ENCODE measurements at places on chromosomes 16 and 17. TPM values are rescaled to one million over a fixed set of nuclear protein-coding genes. Genes with fewer than 3 reads are reported as not detected.

- DNase-seq, result no peak
Measured at GRCh38 chr17:5619088-5619740, 34.9 kb upstream of the NLRP1 start.

- DNase-seq, result peak; percentile 25
Measured at GRCh38 chr17:44119062-44119461, 4.4 kb downstream of the HDAC5 start.

DNA sequence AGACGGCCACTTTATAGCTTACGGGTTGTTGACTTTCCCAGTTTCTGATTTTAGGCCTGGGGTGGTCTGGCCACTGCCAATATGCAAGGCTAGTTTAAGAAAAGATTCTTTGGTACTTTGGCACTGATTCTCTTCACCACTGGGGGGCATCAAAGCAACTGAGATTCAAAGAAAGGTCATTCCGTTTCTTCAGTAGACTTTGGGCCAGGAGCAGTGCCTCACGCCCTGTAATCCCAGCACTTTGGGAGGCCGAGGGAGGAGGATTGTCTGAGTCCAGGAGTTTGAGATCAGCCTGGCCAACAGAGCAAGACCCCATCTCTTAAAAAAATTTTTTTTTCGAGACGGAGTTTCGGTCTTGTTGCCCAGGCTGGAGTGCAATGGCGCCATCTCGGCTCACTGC lies 53.0 kb downstream of the RPA1 start:
- peak; percentile 73 for DNase-seq

DNA sequence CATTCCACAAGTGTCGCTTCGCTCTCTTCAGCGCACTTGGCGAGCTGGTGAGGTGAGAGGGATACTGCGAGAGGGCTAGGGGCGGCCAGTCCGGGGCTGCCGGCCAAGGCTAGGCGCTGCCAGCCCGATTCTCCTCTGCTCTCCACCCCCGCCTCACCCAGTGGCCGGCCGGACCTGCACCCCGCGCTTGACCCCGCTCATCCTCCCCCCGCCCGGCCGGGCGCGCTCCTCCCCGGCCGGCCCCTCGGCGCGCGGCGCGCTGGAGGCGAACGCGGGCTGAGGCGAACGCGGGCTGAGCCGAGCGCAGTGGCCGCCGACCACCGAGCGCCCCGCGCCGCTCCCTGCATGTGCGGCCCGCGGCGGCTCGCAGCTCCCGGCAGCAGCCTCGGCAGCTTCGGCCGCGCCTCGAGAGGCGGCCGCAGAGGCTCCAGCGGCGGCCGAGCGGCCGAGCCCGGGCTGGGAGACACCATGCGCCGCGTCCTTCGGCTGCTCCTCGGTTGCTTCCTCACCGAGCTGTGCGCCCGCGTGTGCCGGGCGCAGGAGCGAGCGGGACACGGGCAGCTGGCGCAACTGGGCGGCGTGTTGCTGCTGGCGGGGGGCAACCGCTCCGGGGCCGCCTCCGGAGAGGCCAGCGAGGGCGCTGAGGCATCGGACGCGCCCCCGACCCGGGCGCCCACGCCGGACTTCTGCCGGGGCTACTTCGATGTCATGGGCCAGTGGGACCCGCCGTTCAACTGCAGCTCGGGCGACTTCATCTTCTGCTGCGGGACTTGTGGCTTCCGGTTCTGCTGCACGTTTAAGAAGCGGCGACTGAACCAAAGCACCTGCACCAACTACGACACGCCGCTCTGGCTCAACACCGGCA lies at the start of gene SHISA9:
TSS of gene SHISA9 (plus strand) at position 2 of the 865 bp plus-strand sequence.
- no peak for DNase-seq

- no peak for DNase-seq
Measured at GRCh38 chr17:16313139-16314090, 39.9 kb downstream of the CENPV start.

GRCh38 chr16:88568710-88569613 lies 1.2 kb upstream of the ZC3H18 start:
- DNase-seq, result no peak

DNA sequence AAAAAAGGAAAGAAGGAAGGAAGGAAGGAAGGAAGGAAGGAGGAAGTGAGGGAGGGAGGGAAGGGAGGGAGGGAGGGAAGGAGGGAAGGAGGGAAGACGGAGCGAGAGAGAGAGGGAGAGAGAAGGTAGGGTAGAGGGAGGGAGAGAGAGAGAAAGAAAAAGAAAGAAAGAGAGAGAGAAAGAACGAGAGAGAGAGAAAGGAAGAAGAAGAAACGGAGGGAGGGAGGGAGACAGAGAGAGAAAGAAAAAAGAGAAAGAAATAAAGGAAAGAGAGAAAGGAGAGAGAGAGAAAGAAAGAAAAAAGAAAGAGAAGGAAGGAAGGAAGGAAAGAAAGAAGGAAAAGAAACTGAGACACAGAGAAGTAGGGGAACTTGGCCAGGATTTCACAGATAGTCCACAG lies 8.4 kb upstream of the SLC6A2 start:
- DNase-seq, result no peak

DNA sequence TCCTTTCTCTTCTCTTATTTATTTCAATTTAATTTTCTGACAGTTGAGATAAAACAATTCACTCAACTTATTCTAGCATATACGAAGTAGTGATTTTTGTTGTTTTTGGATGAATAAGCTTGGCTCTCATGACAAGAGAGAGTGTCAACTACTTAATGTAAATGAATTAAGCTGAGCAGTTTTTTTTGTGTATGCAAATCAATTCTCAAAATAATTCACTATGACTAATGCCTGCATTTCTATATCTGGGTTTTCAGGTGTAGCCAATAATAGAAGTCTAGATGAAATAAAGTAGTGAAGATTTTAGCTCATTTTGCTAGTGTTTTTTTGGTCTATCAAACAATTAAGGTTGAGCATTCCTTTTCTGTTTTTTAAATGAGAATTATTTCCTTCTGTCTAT lies 1354.0 kb downstream of the CDH8 start:
- DNase-seq, result no peak

DNA sequence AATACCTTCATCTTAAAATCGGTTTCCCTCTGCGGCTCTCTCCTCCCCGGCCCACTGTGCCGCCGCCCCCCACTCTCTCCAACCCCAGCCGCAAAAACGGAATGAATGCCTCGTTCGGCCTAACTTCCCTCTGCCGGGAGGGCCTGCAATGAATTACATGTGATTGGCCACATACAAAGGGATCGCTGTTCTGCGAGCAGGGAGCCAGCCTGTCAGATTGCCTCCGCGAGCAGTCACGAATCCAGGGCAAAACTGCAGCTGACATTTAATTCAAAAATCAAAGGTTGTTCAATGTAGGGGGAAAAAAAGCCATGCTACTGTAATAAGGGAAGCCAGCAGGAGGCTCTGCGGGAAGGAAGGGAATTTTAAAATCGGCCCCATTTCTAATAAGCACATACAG lies 84.9 kb downstream of the TBC1D16 start:
- peak; percentile 83 for DNase-seq

DNA sequence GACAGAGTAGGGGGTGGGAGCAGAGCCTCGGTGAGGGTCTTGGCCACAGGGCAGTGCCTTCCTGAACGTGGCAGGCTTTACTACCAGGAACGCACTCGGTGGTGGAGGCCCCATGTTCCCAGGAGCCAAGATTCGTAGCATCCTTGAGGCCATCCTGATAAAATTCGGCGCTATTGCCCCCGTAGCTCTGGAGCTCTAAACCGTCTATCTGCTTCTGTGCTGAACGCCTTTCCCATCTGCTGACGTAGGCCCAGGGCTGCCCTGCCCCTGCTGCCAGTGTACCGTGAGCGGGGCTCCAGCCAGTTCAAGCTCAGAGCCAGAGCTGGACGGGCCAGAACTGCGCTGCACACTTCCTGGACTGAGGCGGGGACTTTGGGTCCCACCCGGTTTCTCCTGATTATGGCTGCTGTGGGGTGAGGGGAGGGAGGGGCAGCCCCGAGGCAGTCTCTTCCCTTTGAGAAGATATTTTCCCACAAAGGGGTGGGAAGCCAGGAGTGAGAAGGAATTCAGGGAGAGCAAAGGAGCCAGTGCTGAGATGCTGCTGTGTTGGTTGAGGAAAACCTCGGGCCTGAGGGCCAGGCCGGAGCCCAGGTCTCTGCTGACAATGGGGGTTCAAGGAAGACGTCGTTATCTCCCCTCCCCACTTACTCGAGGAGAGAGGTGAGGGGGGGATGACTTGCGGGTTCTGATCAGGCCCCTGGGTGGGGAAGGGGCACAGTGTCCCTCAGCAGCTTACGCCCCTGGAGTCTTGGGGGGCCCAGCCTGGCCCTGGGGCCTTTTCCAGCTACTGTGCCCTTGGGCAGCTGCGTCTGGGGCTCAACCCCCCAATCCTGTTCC lies 29.4 kb downstream of the OR1D5 start:
- no peak for DNase-seq

DNA sequence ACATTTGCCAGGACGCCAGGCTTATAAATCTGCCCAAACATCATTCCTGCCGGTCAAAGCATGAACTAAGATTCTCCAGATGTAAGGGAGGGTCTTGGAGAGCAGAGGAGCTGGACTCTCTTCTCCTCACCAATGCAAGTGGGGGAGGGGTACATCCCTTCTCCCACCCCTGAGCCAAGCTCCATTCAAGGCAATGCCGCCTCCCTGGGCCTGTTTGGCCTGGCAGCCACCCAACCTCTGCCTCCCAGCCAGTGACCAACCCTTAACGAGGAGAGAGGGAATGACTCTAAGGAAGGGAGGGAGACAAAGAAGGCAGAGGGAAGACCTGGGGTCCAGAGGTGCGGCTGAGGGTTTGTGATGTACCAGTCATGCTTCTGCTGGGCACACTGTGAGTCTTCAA lies 13.8 kb downstream of the C17orf50 start:
- DNase-seq, result no peak

DNA sequence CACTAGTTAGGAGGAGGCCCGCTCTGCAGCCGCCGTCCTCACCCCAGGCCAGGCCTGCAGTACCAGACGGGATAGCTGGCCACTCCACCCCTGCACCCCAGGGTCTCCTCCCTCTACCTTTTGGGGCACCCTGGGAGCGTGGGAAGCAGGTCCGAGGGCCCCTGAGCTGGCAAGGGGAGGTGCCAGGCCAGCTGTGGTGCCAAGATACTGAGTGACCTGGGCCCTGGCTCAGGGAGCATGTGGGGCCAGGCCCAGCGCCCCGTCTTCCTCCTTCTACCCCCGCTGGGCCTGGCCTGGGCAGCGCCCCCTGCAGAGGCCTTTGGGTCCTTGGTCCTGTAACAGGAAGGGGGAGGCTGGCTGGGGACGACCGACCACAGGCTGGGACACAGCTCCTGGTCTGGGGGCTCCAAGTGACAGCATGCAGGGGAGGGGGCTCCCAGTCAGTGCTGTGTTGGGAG lies 13.0 kb downstream of the PAM16 start:
- DNase-seq, result peak; percentile 71

DNA sequence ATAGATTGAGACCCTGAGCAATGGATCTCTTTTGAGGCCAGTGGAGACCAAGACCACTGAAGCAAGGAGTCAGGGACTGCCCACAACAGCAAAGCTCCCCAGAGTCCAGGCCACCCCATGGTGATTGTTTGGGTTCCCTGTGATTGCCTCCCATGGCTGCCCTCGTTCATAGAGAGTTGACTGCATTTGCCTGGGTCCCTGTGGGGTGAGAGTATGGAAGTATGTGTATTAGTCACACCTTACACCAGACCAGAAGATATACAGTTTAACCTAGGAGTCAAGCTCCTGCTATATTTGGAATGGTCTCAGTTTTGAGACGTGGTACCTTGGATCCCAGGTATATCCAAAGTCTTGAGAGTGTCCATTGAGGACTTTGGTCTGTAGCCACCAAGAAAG lies 20.2 kb downstream of the HLF start:
- DNase-seq, result no peak

DNA sequence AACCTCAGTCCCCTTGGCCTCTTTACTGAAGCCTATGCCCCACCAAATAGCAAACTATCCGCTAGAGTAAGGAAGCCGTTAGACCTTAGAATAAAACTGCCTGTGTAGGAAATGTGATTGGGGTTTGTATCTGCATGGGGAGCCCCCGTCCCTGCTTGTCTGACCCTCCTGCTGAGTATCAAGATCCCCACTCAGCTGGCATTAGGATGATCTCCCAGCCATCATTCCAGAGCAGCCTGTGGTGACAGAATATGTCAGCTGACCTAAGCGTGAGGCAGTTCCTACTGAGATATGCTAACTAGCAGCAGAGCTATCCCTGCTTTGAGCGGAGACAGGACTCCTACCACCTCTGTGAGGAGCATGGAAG lies 645 bp upstream of the GFOD2 start:
- peak; percentile 66 for DNase-seq

- DNase-seq, result no peak
Measured at GRCh38 chr16:54422159-54422558, 135.6 kb upstream of the IRX3 start.

- peak; percentile 80 for DNase-seq
Measured at GRCh38 chr17:15263206-15263579, 1.9 kb downstream of the PMP22 start.

DNA sequence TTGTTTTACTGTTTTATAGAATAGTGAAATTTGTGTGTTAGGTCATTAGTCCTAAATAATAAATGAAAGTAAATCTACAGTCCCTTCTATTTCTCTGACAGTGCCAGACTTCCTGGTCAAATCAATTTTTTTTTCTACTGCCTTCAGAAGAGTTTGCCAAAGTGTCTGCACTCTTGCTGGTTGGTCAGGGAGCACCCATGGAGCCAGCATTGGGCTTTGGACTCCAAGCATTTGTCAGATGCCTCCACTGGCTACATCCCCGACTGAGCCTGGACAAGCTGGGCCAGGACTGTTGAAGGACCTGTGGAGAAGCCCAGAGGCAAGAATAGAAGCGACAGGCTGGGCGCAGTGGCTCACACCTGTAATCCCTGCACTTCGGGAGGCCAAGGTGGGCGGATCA lies 53.7 kb downstream of the ELAC2 start:
- no peak for DNase-seq

- DNase-seq, result peak; percentile 39
Measured at GRCh38 chr16:7509963-7510601, 177.4 kb downstream of the RBFOX1 start.

DNA sequence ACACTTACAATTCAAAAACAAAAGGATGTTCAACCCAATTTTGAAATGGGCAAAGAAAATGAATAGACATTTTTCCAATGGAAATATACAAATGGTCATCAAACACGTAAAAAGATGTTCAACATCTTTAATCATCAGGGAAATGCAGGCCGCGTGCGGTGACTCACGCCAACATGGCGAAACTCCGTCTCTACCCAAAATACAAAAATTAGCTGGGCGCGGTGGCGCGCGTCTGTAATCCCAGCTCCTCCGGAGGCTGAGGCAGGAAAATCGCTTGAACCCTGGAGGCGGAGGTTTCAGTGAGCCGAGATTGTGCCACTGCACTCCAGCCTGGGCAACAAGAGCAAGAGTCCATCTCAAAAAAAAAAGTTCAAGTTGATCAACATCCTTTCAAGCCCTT lies 1.8 kb upstream of the CLUAP1 start:
- DNase-seq, result no peak

The TEKT5 gene
- total RNA-seq, result 0.31 TPM

The BCL6B gene
- total RNA-seq, result 8.3 TPM

The TSPOAP1 gene
- total RNA-seq, result 4.2 TPM

The HOXB3 gene
- 4.5 TPM for total RNA-seq

The C16orf46 gene
- not detected for total RNA-seq

The TPSD1 gene
- not detected for total RNA-seq

The MYL4 gene
- not detected for total RNA-seq

The JPH3 gene
- total RNA-seq, result 25.6 TPM

The NEK8 gene
- 10.9 TPM for total RNA-seq

Data from H7 (cell line).